ENCODE measurements at places on chromosomes 3 and 15.
A peak's percentile ranks its signal among the peaks of the same experiment; 100 is the strongest.

GRCh38 chr3:14210290-14210688, 31.7 kb downstream of the LSM3 start:
- DNase-seq: no peak

- DNase-seq: no peak
Observed at GRCh38 chr3:152960684-152961083, 125.8 kb downstream of the P2RY1 start.

- DNase-seq: peak; percentile 5
Observed at GRCh38 chr3:179179979-179180759, 32.0 kb downstream of the PIK3CA start.

GRCh38 chr3:37712918-37713817, 148.5 kb upstream of the CTDSPL start:
- DNase-seq: peak; percentile 40

DNA sequence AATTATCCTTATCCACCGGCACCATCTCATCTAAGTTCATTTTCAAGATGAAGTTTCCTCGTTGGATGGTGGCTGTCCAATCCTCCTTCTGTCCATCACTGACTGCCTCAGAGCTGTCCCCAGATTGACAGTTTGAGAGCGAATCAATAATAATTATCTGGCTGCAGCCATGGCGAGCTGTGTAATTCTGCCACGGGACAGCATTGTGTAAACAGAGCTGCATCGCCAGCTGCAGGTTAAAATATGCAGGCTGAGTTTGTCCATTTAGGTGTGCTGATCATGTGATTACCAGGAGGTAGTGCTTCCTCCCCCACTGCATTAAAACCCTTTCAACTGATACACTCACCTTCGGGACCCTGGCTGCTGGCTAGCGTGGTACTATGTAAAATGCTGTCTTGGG, 461.9 kb upstream of the ONECUT1 start:
- DNase-seq: no peak

DNA sequence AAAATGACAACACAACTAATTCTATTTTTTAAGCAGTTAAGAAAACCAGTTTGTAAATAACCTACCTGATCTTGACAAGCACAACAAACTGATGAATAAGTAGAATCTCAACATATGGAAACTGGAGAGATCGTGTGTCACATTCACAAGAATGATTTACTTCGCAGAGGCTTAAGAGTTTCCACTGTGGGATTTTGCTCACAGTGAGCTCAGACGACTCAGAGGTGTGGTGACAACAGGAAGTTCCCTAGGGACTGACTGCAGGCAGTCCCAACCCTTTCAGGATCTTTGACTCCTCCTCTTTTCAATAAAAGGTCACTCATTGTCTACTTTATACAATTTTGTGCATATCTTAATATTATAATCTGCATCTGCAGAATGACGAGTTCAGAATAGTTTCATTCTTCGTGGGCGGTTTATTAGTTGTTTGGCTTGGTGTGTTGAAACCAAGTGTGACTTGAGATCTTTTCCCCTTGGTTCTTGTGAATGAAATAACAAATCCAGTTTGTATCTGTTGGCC, at the start of gene LIPH:
Gene LIPH (minus strand): TSS at position 231 of the 520 bp plus-strand sequence. CDS start 117 bp downstream, at position 114.
- DNase-seq: peak; percentile 36

GRCh38 chr3:158672215-158673176, at the start of gene LXN:
Gene LXN (minus strand): TSS chr3:158672648. CDS start chr3:158672478, 170 bp downstream.
- no peak for DNase-seq

DNA sequence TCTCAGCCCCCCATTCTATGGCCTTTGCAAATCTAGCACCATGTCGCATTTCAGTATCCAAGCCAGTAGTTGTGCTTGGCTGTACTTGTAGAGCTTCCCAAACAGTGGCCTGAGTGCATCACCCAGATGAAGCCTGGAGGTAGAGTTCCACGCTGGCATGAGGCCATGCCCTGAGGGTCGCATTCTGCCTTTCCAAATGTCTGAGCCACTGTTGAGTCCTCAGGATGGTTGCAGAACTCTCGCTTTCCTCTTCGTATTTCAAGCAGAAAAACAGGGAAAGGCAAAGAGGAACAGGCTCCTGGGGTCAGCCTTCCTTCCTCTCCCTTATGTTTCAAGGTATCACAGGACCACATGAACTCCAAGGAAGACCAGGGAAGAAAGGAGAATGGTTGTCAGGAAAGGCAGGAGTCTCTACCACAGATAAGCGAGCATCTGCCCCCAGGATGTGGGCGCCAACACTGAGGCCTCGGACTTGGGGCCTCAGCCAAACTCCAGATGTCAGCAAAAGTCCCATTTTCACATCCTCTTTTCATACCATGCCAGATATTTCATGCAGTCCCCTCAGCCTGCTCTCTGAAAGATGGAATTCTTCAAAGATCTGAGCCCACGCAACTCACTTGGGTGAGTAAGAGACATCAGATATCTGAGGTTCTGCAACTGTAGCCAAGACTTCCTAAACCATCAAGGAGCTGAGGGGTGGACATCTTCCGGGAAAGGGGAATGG, 19.4 kb upstream of the PRR20G start:
- DNase-seq: no peak

DNA sequence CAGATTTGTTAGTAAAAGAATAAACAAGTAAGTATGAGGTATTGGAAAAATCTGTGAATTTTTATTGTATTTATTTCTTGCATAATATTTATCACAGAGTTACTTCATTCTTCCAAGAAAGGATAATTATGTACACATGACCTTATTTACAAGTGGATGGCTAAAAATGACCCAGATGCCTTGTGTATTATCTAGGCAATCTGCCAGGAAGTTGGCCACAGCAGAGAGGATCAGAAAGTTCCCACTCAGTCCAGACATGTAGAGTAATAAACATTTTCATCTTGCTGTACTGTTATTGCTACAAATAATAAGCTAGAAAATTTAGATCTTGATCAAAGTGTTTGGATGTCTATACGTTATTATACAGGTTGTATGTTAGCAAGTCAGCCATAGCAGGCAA, 317.1 kb downstream of the EPHA6 start:
- no peak for DNase-seq

GRCh38 chr3:30614943-30615342, 8.5 kb downstream of the TGFBR2 start:
- no peak for DNase-seq

- no peak for DNase-seq
Observed at GRCh38 chr15:85973584-85974347, 105.9 kb upstream of the AGBL1 start.

DNA sequence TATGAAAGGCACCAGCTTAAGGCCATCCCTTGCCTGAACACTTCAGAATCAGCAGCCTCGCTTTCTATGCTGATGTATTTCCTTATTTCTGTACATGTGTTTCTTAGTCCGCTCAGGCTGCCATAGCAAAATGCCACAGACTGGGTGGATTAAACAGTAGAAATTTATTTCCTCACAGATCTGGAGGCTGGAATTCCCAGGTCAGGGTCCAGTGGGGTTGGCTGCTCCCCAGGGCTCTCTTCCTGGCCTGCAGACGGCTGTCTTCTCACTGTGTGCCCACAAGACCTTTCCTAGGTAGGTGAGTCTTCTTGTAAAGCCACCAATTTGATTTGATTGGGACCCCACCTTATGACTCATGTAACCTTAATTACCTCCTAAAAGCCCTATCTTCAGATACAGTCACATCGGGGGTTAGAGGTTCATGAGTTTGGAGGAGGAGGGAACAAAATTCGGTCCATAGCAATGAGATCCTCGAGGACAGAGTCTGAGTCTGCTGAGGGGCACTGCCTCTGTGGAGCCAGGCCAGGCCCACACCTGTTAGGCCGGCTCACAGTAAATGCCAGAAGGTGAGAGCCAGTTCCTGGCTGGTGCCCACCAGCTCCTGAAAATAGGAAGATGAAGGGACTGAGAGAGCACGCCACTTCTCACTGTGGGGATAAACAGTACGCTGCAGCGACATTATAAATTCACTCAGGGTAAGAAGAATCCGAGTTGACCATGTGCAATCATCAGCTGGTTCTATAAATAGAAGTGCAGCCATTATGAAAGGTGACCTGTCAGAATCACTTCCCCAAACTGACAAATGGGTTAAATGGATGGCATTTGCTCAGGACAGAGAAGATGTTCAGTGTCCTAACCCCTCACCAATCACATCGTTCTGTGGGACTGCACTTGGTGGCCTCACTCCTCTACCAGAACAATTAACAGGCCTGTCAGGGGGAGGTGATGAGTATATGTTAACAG, 41.1 kb downstream of the CTXND1 start:
- DNase-seq: no peak

- peak; percentile 24 for DNase-seq
Observed at GRCh38 chr15:58628206-58628947, 121.1 kb downstream of the ADAM10 start.

DNA sequence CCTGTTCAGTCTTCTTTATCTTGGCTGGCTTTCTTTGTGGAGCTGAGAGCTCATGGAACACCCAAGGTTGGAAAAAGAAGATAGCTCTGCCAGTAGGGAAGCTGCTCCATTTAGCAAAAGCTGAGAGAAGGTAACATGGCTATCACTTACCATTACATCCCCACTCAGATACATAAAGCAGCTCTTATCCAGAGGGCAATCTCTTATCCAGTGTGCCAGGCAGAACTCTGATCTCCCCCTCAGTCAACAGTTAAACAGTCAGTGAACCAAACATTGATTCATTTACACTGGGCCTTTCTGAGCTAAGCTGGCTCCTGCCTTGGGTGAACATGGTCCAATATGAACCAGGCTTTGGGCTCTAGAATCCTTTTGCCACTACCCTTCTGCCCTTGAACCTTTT, 624.2 kb downstream of the NTRK3 start:
- no peak for DNase-seq

DNA sequence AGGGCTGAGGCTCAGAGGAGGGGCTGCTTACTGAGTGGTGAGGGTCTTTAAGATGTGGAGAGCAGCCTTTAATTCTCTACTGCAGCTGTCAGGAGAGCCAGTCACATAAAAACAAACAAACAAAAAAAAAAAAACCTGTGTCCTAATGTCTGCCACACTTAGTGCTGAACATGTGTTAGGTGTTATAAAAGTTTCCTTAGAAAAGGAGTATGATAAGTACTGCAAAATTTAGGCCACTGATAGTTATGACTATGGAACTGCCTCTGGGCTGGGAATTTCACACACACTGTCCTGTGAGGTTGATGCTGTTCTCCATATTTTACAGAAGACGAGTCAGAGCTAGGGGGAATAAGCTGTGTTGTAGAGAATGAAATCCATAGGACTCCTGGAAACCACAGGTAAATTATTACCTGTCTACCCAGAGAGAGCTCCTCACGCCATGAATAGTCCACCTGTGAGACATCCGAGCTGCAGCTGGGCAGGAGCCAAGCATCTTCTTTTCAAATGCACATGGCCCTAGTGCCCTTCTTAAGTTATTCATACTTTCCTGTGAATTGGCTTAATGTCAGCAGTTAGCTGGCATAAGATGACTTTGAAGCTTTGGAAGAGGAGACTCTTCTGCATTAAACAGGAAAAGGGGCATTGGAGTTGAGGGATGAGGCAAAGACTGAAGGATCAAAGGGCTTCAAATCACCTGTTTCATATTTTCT, 34.5 kb upstream of the SKOR1 start:
- no peak for DNase-seq

DNA sequence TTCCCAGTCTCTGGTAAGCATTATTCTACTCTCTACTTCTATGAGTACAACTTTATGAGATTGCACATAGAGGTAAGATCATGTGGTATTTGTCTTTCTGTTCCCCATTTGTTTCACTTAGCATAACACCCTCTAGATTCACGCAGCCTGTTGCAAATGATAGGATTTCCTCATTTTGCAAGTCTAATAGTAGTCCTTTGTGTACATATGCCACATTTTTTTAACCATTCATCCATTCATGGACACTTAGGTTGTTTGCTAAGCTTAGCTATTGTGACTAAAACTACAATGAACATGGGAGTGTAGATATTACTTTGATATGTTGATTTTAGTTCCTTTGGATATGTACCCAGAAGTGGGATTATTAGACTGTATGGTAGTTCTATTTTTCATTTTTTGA, 717.9 kb upstream of the ALCAM start:
- DNase-seq: no peak

- DNase-seq: no peak
Observed at GRCh38 chr15:71393383-71393782, 278.1 kb downstream of the THSD4 start.

GRCh38 chr3:45095916-45096526, 50.2 kb downstream of the CDCP1 start:
- no peak for DNase-seq

DNA sequence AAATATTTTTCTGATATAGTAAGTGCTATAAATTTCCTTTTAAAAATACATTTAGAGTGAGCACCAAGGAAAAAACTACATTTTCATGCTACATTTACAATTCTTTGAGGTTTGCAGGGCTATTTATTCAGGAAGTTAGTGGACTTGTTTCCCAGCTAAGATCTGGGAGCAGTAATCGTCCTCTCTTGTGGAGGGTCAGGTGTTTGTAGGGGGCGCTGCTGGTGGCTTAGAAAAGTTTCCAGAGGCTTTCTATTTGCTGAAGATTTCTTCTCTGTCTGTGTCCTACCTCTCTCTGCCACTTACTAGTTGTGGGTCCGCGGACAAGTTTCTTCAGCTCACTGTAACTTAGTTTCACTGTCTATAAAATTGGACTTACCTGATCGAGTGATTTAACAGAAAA, 163.9 kb downstream of the PEX5L start:
- no peak for DNase-seq

GRCh38 chr3:52055537-52056351, 627 bp downstream of the DUSP7 start:
- DNase-seq: peak; percentile 58

DNA sequence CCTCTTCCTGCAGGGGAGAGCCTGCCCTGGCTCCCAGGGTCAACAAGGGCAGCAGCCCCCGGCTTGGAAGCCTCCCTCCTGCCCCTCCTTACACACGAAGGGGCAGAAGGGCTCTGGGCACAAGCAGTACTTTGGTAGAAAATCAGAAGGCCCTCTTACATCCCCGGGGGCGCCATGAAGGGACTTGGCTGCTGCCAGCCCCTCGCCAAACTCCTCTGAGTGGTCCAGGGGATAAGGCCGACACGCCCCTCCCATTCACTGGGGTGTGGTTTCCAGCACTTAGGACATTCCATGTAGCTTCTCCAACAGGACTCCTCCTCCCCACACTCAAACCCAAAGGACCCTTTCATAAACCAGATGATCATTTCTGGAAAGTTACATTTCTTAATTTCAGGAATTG, 1.2 kb upstream of the ST8SIA2 start:
- DNase-seq: no peak

- DNase-seq: no peak
Observed at GRCh38 chr15:51414256-51414860, 72.9 kb downstream of the GLDN start.

- DNase-seq: peak; percentile 96
Observed at GRCh38 chr3:50227390-50228183, 8.4 kb upstream of the GNAI2 start.

DNA sequence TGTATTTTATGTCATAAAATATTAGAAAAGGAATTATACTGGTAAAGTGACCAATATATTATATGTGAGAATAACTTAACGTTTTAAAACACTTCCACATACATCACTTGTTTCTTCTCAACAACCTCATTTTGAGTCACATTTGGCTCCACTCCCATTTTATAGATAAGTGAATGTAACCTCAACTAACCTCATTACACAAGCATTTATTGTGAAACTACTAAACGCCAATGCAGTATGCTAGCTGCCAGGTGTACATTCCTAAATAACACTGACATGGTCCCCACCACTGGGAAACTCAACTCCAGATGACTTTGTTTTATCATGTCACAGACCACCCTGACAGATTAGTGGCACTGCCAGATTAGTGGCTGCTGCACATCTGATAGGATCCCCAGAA, 249.7 kb upstream of the CNTN4 start:
- DNase-seq: no peak

GRCh38 chr3:197540961-197541377, 14.8 kb downstream of the BDH1 start:
- DNase-seq: no peak
